ENCODE measurements at places on chromosomes 4 and X.

- no peak for DNase-seq
Measured at GRCh38 chr4:23476515-23477090, 413.2 kb downstream of the PPARGC1A start.

DNA sequence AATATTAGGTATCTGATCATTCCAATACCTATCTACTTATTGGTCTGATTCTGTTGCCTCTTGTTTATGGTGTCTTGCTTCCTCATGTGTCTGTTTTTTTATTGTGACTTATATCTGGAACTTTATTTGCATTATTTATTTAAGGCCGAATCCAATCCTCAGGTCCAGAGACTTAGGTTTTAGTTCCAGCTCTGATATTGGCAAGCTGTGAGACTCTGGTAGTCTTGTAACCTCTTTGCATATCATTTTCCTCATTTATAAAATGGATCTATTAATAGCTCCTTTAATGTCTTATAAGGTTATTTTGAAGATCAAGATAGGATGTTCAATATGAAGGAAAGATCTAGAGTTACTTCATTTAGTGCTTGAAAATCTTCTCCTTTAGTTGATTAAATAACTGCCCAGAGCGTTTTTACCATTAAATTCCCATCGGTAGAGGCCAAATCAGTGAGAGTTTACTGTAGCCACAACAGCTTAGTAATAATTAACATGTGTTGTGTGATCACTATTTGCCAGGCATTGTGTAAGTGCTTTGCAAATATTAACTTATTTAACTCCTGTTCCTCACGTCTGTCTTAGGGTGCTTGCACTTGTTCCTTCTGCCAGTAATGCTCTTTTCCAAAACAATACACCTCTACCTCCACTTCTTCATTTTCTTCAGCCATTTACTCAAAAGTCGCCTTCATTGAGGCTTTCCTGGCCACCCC is 82.2 kb downstream of the CC2D2A start:
- no peak for DNase-seq

DNA sequence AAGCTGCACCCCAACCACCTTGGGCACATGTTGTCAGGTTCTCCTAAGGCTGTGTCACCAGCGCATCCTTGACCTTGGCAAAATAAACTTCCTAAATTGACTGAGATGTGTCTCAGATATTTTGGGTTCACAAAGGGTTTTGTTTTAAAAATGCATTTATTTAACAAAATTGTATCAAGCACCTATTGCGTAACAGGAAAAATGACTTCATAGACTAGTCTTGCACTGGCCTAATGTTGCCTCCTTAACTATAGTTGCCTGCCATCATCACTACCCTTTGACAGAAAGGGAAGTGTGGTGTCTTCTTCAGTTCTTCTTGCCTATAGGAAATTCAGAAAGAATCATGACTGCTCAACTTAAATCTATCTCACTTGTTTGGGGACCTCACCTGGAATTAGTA is 374.2 kb downstream of the SH2D1A start:
- DNase-seq: no peak

DNA sequence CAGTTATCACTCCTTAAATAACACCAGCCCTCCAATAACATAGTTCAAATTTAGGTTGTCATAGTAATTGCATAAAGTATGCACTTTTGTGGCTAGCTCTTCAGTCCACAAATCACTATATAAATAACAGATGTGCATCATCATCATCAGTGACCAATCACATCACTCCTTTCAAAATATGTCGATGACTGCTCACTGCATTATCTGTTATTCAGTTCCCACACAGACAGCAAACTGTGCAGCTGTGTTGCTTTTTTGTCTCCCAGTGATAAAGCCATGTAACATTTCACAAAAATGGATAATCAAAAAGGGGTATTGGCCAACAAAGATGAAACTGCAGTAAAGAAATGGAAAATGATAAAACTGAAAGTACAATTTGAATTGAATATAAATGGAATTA is 205.4 kb downstream of the DCLK2 start:
- no peak for DNase-seq

- DNase-seq: no peak
Measured at GRCh38 chrX:39262641-39263040, 461.4 kb downstream of the MID1IP1 start.

DNA sequence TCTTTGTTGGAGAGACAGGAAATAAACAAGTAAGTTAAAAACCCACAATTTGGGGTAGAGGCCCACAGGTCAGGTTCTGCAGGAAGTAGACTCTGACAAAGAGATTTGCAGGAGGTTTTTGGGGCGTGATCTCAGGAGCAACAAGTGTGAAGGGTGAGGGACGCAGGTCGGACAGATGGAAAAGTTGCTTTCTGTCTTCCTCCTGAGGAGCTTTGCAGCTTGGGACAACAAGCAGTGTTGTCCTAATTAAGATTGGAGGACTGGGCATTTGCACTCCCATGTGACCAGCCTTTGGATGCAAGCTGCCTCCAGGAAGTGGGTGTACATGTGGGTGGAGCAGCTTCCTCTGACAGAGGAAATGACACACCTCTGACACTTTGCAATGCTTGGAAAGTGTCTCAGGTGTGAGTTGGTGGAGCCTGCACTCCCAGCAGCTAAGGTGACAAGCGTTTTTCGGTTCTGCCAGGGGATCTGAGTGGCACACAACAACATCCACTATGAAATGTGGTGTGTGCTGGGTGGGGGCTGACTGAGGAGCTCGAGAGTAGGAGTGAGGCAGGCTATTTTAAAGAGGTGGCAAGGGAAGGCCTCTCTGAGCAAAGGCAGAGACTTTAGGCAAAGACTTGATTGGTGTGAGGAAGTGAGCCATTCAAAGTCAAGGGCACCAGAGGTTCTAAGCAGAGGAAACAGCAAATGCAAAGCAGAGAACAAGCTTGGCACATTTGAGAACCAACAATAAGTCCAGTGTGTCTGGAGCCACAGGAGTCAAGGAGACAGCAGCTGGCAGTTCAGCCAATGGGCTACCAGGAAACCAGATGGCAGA is 339.8 kb upstream of the GATB start:
- peak; percentile 79 for DNase-seq

Measured in stimulated activated CD4-positive, alpha-beta T cell treated with anti-CD3 and anti-CD28 coated beads, Interleukin-4, amount 100 ng/mL, for 24 hours (primary cell).